ENCODE measurements at places on chromosomes 2 and 18.

DNA sequence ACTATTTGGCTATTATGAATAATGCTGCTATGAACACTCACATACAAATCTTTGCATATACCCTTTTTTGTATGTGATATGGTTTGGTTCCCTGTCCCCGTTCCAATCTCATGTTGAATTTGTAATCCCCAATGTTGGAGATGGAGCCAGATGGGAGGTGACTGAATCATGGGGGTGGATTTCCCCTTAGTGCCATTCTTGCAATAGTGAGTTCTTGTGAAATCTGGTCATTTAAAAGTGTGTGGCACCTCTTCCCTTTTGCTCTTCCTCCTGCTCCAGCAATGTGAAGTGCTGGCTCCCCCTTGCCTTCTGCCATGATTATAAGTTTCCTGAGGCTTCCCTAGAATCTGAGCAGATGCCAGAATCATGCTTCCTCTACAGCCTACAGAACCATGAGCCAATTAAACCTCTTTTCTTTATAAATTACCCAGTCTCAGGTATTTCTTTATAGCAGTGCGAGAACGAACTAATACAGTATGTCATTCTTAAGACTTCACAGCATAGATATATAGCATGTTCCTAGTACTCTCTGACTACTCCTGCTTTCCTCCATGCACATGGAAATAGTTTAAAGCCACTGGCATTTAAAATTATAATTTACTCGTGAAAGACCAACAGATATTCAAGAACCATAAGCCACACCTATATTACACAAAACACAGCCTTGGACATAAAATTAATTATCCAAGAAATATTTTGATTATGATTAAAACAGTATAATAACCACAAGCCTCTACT is 75.2 kb downstream of the COBLL1 start:
- DNase-seq = no peak

DNA sequence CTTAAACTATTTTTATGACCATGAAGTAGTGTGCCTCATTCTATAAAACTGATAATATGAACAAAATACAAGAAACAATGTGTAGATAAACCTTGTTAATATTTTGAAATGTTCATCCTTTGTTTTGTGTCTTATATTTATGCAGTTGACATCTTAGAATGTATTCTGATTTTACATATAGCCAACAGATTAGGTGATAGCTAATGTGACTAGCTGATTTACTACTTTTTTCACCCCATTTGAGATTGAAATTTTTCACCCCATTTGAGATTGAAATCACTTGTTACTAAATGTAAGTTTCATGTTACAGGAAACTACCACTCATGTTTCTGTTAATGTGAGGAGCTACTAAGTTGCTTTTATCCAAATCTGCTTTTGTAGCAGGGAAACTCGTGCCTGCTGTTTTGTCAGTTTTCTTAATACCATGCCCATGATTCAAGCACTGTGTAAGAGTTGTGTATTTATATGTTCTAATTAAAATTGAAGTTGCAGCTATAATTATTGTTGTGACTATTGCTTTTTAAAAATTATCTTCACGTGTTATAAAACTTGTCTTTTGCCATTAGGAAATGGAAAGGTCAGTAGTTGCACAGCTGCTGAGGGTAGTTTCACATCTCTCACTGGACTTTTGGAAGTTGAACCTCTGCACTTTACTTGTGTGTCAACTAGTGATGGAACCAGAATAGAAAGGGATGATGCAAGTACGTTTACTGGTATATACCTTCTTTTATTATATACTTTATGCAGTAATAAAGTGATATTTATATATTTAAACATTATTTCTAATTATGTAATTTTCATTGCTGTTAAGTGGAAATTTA is 96.6 kb downstream of the BIRC6 start:
- no peak for DNase-seq

GRCh38 chr2:88471083-88471942 is 18.8 kb upstream of the FOXI3 start:
- DNase-seq = no peak

DNA sequence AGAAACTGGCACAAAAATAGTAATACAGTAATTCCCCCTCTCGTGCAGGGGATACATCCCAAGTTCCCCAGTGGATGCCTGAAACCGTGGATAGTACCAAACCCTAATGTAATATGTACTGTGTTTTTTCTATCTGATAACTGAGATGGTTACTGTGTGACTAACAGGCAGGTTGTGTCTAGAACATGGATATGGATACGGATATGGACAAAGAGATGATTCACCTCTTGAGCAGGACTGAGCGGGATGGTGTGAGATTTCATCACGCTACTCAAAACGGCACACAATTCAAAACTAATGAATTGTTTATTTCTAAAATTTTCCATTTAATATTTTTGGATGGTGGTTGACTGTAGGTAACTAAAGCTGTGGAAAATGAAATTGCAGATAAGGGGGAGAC is 3.4 kb downstream of the MBD1 start:
- peak; percentile 78 for DNase-seq

GRCh38 chr2:126370201-126370600 is 285.8 kb upstream of the GYPC start:
- DNase-seq = no peak

- no peak for DNase-seq
Observed at GRCh38 chr2:226894752-226895151, 58.9 kb downstream of the RHBDD1 start.

- no peak for DNase-seq
Observed at GRCh38 chr2:6782517-6783237, 83.0 kb downstream of the CMPK2 start.

DNA sequence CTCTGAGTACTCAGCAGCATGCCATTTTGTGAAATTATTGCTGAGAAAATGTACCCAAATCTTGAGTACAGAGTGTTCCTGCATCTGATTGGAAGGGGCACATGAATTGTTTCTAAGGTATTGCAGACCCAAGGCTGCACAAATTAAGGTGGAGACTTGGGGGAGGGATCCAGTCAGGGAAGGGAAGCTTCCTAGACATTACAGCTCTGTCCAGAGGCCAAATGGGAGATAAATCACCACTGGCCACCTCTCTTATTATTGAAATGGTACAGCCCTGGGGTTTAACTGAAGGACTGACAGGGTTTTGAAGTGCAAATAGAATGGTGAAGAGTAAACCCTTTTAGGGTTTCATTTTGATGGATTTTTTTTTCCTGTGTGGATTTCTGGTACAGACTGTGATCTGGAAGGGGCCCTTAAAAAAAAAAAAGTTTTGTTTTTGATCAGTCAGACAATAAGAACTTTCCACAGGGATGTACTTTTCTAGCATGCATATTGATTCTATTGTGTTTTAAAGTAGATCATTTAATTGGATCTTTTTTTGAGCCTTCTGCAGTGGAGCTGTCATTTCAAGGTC is 119.4 kb downstream of the GREB1L start:
- DNase-seq = peak; percentile 8

- no peak for DNase-seq
Observed at GRCh38 chr2:157076526-157077161, 180.9 kb upstream of the GALNT5 start.

- no peak for DNase-seq
Observed at GRCh38 chr2:232416521-232417470, 10.2 kb downstream of the ALPG start.

DNA sequence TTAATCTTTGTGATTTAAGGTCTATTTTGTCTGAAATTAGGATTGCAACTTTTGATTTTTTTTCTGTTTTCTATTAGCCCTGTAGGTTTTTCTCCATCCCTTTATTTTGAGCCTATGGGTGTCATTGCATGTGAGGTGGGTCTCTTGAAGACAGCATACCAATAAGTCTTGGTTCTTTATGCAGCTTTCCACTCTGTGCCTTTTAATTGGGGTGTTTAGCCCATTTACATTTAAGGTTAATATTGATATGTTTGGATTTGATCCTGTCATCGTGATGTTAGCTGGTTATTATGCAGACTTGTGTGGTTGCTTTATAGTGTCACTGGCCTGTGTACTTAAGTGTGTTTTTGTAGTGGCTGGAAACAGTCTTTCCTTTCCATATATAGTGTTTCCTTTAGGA is 17.7 kb downstream of the EHBP1 start:
- no peak for DNase-seq

DNA sequence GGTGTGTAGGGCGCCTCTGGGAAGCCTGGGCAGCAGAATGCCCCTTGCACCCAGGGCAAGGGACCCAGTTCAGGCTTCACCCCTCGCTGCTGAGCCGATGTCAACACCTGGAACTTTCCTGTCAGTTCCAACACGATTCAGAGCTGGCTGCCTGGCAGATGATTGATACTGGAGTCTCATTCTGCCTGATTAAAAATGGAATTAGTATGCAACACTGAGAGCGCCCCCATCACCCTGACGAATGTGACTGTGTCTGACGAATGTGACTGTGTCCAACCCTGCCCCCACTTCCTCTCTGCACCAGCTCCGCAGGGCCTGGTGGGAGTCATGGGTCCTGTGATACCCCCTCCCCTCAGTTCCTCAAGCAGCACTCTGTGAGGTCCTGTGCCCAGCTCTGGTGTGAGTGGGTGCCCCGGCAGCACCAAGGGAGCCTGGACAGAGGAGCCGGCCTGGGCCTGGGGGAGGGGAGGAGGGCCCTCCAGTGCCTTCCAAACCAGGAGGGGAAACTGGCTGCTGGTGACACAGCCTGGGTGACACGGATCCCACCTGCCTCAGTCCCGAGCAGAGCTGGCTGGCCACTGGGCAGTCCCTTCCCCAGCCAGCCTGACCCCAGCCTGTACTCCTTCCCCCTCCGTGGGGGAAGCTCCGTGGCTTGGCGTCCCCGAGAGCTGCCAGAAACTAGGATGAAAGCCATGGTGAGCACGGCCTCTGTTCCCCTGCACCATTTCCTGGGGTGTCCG is 41.4 kb upstream of the ALPP start:
- DNase-seq = no peak

DNA sequence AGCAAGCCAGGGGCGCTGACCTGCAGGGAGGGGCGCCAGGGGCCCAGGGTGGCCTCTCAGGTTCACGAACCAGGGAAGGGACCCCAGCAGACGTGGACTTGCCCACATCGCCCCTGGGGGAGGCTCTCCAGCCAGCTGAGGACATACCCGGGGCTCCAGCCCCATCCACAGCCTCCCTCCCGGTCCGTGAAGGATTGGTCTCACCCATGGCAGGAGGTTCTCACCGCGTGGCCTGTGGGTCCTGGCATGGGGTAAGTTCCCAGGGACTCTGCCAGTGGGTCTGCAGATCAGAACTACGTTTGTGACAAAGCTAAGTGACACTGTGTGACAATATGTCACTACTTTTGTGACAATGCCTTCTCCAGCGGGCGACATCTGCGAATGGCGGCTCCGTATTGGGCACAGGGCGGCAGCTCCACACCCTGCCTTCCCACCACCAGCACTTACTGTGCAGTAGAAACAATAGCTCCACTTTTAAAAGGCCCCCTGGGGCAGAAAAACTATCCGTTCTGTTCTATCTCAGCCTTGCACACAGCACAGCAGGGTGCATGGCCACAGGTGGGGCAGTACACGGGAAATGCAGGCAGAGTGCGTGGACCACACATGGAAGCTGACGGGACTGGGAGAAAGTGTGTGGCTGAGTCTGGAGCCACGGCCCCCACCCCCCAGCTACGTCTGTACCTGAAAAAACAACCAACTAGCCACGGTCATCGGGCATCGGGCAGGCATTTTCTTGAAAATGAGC is 65.2 kb upstream of the CTDP1 start:
- DNase-seq = no peak

- DNase-seq = no peak
Observed at GRCh38 chr2:201401815-201402214, 44.7 kb upstream of the FLACC1 start.

GRCh38 chr2:64338910-64339500 is 115.0 kb upstream of the LGALSL start:
- no peak for DNase-seq

DNA sequence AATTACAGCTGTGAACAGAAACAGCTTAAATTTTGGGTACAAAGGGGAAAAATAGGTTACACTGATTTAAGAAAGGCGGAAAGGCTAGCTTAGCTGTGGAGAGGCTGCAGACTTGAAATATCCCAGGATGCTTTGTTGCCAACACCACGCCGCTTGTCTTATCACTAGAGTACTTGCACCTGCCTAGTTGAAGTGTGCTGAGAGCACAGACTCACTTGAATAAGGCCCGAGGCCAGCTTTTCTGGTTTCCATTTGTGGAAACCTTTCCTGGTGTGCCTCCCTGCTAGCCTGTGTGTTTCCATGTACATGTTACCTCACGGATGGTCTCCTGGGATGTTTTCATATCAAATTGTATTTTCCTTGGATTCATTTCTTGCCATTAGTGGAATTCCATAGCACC is 3.2 kb downstream of the CABLES1 start:
- DNase-seq = no peak

GRCh38 chr2:132773331-132773730 is 103.3 kb upstream of the LYPD1 start:
- DNase-seq = no peak

DNA sequence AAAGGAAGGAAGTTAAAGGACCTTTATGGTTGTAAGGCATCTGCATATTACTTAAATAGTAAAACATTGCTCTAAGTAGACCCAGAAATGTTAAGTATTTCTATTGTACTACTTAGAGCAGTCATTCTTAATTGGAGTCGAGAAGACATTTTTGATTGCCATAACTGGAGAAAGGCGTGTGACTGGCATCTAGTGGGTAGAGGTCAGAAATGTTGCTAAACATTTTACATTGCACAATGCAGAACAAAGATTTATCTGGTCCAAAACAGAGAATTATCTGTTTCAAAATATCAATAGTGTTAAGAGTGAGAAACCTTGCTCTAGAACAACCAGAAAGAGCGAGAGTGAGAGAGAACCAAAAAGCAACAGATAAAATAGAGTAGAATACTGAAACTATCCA is 23.3 kb upstream of the ROCK1 start:
- DNase-seq = peak; percentile 33

GRCh38 chr2:137420744-137421143 is 543.5 kb upstream of the HNMT start:
- DNase-seq = no peak

GRCh38 chr2:207624185-207625013 is 795 bp downstream of the METTL21A start:
- peak; percentile 70 for DNase-seq

DNA sequence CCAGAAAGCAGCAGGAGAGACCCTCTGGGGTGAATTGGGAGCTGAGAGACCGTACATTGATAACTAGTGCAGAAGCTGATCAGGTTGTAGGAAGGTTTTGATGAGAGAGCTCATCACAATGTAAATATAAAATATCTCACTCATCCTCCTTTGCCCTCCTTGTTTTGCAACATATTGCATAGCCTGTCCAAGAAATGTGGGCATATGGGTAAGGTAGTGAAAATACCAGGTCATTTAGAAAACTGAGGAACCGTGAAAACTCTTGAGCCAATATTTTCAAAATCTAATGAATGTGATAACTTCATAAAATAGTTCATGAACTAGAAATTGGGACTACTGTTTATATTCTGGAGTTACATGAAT is 31.4 kb downstream of the C18orf54 start:
- DNase-seq = no peak

DNA sequence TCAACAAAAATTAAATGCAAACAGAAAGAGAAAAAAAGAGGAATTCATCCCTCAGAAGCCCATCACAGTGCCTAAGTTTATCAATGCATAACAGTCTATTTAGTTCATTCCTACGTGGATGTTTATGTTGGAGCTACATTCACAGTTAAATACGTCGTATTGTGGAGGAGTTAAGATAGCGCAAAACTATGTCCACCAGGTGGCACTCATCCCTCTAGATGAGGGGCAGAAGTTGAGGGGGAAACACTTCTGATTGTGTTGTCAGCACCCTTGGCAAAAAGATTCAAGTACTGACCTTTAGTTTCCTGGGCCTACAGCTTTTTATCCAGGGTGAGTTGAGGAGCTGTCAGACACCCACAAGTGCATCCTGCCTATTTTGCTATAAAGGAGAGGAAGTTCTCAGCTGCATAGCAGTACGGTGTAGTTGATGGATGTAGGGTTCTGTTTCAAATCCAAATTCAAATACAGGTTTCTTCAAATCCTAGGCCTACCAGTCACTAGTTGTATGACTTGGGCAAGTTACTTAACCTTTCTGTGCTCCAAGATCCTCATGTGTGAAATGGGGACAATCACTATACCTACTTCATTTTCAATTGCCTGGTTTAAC is 26.8 kb upstream of the MYO1B start:
- peak; percentile 76 for DNase-seq
